ENCODE measurements at places on chromosomes 16 and 17. TPM values are rescaled to one million over a fixed set of nuclear protein-coding genes. Genes with fewer than 3 reads are reported as not detected.

Gene TBC1D3
- total RNA-seq: not detected

Gene CES5A
- total RNA-seq: not detected

Gene OSGIN1
- total RNA-seq: 10.7 TPM

Gene RAB26
- not detected for total RNA-seq

Gene DRG2
- 32.1 TPM for total RNA-seq

Gene CDT1
- total RNA-seq: 6.1 TPM

Gene SOST
- total RNA-seq: not detected

Gene UTP4
- 30.2 TPM for total RNA-seq

Gene MTSS2
- total RNA-seq: 23.4 TPM

Gene KCNG4
- total RNA-seq: not detected
